Activated CD4-positive, alpha-beta T cell treated with anti-CD3 and anti-CD28 coated beads for 36 hours (primary cell): ENCODE measurements at places on chromosomes 5 and 9. TPM values are rescaled to one million over a fixed set of nuclear protein-coding genes. Genes with fewer than 3 reads are reported as not detected.
A peak's percentile ranks its signal among the peaks of the same experiment; 100 is the strongest.

- no peaks in the 10 kb centered on the region for H3K36me3 ChIP-seq
- no peak for DNase-seq
- H3K27me3 ChIP-seq = no peaks in the 10 kb centered on the region
- H3K27ac ChIP-seq = no peak overlapping the region
- H3K4me3 ChIP-seq = no peak overlapping the region
Observed at GRCh38 chr5:117107859-117108258, 533.2 kb upstream of the SEMA6A start.

DNA sequence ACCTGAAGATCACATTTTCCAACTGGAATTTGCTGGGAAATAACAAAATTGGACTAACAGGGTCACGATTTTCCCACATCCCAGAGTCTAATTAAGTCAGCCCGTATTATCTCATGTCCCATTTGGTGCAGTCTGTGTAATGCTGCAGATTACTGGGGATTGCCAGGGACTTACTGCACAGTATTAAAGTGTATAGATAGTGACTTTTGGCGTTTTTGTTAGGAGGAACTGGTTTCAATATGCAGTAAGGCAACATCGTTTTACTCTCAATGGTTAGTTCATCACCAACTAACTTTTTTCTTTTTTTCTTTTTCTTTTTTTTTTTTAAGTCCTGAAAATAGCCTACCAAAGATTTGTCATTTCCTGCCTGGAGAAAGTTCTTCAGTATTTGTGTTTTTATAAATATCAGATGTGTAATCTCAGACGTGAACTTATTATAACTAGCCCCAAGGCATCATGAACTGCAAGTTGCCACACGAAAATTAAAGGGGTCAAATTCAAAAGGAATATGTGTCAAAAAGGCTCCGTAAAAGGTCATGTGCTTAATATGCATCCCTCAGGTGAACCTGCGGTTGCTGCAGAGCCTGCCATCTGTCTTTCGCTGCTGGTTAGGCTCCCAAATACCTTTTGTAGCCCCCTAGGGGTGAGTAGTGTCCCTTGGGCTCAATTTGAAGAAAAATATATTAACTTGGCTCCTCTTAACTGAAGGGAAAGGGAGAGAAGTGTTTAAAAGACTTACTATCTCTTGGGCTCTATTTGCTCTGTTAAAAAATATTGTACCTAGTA lies 176.7 kb upstream of the ADAMTSL1 start:
- no peak overlapping the region for H3K4me3 ChIP-seq
- H3K4me1 ChIP-seq = no peaks in the 10 kb centered on the region
- no peak overlapping the region for H3K27ac ChIP-seq
- DNase-seq = no peak
- no peaks in the 10 kb centered on the region for H3K27me3 ChIP-seq

- H3K36me3 ChIP-seq = no peaks in the 10 kb centered on the region
- no peak for DNase-seq
- peaks cover 6% of the 10 kb centered on the region for H3K27me3 ChIP-seq
- H3K4me3 ChIP-seq = no peak overlapping the region
- H3K4me1 ChIP-seq = no peaks in the 10 kb centered on the region
Observed at GRCh38 chr9:109381011-109381729, 60.3 kb upstream of the EPB41L4B start.

DNA sequence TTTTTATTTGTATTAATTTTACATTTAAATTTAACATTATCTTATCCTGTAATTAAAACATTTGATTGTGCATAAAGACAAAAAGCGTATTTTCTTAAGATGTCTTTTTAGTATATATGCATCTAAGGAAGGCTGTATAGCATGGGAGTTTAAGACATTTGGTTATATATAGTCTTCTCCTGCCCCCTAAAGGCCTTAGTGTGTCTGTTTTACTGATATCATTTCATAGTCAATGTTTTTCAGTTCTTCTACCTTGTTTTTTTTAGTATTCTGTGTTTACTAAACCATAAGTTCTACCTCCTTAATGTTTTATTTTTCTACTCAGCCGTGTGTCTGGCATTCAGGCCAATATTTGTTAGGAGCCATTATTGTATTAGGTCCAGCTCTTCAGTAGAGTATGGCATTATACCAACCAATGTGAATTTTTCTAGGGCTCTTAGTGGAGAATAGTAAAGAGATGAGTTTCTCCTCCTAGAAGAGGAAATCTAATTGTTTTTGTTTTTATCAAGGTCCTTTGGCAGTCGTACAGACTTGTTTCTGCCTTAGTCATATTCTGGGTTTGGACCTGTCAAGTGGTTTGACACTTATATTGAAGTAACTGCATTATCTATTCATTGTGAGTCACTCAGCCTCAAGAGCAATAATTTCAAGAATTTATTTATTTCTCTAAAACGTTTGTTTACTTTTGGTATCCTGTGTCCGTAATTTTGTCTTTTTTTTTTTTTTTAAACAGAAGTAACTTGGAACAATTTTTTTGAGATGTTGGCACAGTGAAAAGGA lies 74.8 kb downstream of the SLF1 start:
- no peak overlapping the region for H3K27ac ChIP-seq
- H3K27me3 ChIP-seq = no peaks in the 10 kb centered on the region
- H3K4me1 ChIP-seq = no peaks in the 10 kb centered on the region
- H3K36me3 ChIP-seq = peaks cover 23% of the 10 kb centered on the region
- H3K4me3 ChIP-seq = no peak overlapping the region

GRCh38 chr5:5313101-5313635 lies 109.3 kb upstream of the ICE1 start:
- no peaks in the 10 kb centered on the region for H3K27me3 ChIP-seq
- no peaks in the 10 kb centered on the region for H3K4me1 ChIP-seq
- no peak for DNase-seq
- H3K4me3 ChIP-seq = no peak overlapping the region
- no peaks in the 10 kb centered on the region for H3K36me3 ChIP-seq

PLAC8L1 gene
- total RNA-seq = 0.30 TPM

DNA sequence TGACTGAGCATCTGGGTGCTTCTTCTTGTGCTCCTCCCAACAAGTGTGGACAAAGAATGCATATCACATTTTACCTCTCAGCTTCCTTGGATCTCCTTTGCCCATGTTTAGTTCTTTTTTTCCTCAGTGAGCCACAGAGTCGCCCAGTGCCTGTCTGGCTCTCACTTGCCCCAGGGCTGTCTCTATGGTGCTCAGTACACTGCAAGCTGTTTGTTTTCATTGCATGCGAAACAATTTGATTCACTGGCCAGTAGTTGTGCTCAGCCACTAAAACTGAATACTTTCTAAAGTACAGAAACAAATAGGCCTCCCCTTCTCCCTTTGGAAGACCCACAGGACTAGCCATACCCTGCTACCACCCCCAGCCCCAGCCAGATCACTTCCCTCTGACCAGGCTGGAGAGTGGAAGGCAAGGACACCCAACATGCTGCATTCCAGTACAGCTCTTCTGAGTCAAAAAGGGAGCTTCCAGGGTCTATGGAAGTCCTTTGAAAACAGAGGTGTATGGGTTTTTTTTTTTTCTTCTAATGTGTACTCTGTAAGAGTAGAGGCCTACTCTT lies 3.8 kb downstream of the LHFPL2 start:
- no peak for DNase-seq
- H3K4me1 ChIP-seq = peaks cover 9% of the 10 kb centered on the region
- no peak overlapping the region for H3K27ac ChIP-seq

ANKRD18A gene
- total RNA-seq = 7.5 TPM

SLC46A2 gene
- not detected for total RNA-seq

RPL37 gene
- 1,915 TPM for total RNA-seq

DNA sequence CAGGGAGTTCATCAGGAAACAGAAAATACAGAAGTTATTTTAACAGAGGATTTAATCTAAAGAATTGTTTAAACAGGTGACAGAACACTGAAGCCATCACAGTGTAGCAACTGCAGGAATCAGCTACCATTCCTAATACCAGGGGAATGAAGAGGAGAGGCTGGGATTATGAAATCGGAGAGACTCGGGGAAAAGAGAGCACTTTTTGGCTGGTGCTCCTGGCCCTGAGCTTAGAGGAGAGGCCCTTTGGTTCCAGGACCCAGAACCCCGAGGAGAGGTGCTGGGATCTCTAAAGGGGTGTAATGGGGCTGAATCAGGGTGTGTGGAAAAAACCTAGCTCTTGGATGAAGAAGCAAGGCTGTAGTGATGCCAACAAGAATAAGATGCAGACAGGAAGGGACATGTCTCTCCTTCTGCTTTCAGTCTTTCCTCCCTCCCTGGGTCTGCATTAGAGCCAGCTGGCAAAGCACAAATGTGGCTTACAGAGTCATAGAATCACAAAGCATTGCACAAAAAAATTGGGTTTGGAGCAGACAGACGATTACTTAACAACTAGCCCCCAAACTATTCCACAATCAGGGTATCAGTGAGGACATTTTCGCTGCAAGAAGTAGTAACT lies 11.6 kb upstream of the SFXN1 start:
- no peak overlapping the region for H3K27ac ChIP-seq
- H3K36me3 ChIP-seq = no peaks in the 10 kb centered on the region
- H3K27me3 ChIP-seq = peaks cover 4% of the 10 kb centered on the region
- no peak for DNase-seq

GRCh38 chr5:68953231-68953874 lies 140.5 kb upstream of the SLC30A5 start:
- H3K27me3 ChIP-seq = peaks cover 2% of the 10 kb centered on the region
- H3K4me1 ChIP-seq = no peaks in the 10 kb centered on the region
- no peak overlapping the region for H3K27ac ChIP-seq

DNA sequence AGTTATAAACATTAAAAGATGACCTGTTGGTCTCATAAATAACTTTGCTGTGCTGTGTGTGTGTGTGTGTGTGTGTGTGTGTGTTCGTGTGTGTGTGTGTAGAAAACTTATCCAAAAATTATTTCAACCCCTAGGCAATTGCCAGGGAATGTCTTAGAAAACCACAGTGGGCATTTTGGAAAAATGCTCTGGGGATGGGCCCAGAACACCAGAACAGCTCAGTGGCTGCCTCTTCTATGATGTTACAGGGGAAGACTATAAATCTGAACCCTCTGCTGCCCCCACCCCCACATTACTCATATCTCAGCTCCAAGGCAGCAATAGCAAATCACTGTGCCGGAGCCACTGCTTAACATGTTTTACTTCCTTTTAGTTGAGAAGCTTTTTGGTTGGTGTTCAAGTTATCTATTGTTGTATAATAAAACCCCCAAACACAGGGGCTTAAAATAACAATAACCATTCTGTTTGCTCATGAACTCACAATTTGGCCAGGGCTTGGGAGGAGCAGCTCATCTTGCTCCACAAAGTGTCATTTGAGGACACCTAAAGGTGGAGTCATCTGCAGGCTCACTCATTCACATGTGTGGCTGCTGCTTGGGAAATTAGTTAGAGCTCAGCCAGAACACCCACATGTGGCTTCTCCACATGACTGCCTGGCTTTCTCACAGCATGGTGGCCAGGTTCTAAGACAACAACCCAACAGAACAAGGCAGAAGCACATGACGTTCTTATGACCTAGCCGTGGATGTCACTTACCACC lies 40.4 kb downstream of the ACTBL2 start:
- H3K27ac ChIP-seq = no peak overlapping the region
- H3K27me3 ChIP-seq = peaks cover 3% of the 10 kb centered on the region
- no peaks in the 10 kb centered on the region for H3K36me3 ChIP-seq
- H3K4me3 ChIP-seq = no peak overlapping the region
- peak; percentile 36 for DNase-seq
- peaks cover 10% of the 10 kb centered on the region for H3K4me1 ChIP-seq
